Pancreas (tissue), 10 donors: ENCODE measurements at places on chromosomes 7 and 10. TPM values are rescaled to one million over a fixed set of nuclear protein-coding genes. Genes with fewer than 3 reads are reported as not detected.

The SPDYE1 gene
- not detected for polyA plus RNA-seq

The FAM25A gene
- not detected for polyA plus RNA-seq

The PLEKHS1 gene
- 44.6 TPM for polyA plus RNA-seq

The SNX13 gene
- polyA plus RNA-seq, result 9.3 TPM

The ALKBH4 gene
- 7.3 TPM for polyA plus RNA-seq

The CRTAC1 gene
- 1.2 TPM for polyA plus RNA-seq

The RASA4B gene
- 39.2 TPM for polyA plus RNA-seq

The ZNF248 gene
- polyA plus RNA-seq, result 8.2 TPM

The CWF19L1 gene
- 12.8 TPM for polyA plus RNA-seq

The TYW1B gene
- 2.1 TPM for polyA plus RNA-seq

DNA sequence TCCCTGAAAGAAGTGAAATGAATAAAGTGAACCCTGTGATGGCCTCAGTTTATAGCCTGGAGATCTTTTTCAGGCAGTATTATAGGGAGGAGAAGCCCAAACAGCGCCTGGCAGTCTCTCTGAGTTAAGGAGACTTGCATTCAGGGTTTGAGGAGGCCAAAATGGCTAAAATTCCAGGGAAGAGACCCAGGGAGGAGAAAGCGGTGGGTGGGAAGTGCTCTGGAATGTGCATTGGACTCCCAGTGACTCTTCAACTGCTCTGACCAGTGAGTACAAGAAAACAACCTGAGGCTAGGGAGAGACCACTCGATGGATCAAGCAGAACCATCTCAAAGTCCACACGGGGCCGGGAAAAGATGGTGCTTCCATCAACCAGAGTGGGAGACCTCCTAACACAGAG lies 35.3 kb upstream of the EPHB6 start:
- no peak for DNase-seq

- DNase-seq, result no peak
Measured at GRCh38 chr10:102400076-102400475, 4.6 kb downstream of the NFKB2 start.

- DNase-seq, result no peak
Measured at GRCh38 chr10:74977072-74977471, 134.4 kb upstream of the SAMD8 start.

DNA sequence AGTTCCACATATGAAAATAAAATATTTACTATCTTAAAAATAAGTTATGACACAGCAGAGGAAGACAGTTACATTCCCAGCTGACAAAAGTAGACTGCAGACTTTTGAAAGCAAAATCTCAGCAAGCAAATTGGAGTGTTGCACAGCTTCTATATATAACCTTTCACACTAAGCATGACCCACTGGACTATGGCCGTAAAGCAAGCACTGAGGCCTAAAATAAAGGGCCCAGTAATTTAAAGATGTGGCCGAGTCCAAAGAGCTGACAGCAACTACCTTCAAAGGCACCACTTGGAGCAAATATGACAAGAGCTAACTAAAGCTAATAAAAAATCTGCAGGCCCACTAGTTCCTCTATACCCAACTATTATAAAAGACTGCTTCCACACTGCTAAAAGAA lies 6.5 kb downstream of the GDI2 start:
- DNase-seq, result no peak

DNA sequence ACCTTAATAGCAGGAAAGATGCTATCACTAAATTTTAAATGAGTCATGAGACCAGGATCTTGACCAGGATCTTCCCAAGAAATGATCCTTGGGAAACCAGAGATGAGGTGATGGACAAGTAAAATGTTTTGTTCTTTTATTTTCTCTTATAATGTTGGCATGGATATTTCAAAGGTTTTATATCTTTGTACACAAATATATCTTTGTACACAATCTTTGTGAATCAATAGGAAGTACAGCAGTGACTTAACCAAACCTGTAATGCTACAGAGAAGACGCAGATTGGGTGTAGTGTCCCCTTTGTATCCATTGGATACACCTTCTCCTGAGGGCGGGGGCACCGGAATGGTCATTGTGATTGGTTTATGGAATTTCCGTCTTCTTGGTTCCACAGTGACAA lies 180.1 kb upstream of the CCDC6 start:
- no peak for DNase-seq
